SW480 (cell line): ENCODE measurements at places on chromosomes 5 and 9.
A peak's percentile ranks its signal among the peaks of the same experiment; 100 is the strongest.

GRCh38 chr5:92508271-92508670 is 1072.7 kb downstream of the NR2F1-AS1 start:
- DNase-seq: no peak

DNA sequence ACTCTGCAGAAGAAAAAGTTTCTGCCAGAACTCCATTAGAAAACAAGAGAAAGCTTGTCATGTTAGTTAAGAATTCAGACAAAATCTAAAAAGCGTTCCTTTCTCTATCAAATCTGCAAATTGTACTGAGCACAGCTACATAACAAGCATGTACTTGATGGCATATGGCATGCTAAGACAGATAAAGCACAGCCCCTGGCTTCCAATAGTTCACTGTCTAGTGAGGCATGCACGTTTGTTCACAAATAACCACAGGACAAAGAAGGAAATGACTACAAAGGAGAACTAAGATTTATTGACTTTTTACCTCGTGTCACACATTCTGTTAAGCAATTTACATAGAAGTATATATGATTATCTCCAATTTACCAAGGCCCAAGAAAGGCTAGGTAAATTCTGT is 518.2 kb upstream of the TLE4 start:
- no peak for DNase-seq

DNA sequence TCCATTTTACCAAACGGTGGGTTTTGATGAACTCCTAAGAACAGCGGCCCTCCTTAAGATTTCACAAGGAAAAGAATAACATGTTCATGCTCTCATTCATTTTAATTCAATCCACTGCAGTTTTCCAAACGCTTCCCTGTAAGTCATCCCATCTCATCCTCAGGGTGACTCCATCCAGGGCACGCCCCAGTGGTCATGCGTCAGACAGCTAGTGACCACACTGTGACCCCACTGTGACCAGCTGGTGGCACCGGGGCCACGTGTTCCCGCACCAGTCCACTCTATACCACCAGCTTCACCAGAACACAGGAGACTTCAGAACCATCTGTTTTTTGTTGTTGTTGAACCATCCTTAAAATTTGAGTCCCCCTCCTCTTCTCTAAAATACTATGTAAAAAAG is 14.3 kb downstream of the ATPSCKMT start:
- no peak for DNase-seq

DNA sequence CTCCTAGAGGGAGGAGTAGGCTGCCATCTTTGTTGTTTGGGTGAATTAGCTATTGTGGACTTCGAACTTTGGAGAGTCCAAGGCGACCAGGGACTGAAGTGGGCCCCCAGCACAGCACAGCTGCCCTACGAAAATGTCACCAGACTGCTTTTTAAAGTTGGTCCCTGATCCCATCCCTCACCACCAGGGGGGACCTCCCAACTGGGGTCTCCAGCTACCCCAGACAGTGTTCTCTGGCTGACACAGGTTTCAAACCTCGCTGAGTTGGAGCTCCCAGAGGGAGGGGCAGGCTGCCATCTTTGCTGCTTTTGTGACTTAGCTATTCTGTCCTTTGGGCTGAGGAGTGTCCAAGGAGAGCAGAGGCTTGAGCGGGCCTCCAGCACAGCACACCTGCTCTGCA is 45.7 kb upstream of the ADRB2 start:
- DNase-seq: no peak

- DNase-seq: no peak
Observed at GRCh38 chr5:51990241-51990640, 607.0 kb downstream of the ISL1 start.

DNA sequence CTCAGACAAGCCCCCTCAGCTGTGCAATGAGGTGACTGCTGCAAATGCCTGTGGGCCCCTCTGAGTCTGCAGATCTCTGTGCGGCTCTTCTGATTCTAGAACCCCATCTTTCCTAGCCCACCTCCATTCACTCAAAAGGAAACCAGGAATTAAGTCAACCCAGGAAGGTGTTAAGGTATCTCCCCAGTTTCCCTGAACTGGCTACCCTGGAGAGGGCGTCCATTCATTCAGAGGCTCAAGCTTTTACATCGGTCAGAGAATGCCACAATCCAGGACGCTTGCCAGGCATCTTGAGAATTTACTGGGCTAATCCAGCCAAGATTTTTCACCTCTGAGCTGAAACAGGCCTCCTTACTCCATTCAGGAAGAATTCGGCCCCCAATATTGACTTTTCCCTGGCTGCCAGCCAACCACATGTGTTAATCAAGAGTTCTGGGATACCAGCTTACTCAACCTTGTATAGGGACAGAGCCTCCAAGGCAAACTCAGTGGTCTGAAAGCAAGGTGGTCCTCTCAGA is 889 bp upstream of the ADAMTS12 start:
- no peak for DNase-seq

GRCh38 chr5:94558028-94558427 is 60.4 kb downstream of the KIAA0825 start:
- DNase-seq: no peak

DNA sequence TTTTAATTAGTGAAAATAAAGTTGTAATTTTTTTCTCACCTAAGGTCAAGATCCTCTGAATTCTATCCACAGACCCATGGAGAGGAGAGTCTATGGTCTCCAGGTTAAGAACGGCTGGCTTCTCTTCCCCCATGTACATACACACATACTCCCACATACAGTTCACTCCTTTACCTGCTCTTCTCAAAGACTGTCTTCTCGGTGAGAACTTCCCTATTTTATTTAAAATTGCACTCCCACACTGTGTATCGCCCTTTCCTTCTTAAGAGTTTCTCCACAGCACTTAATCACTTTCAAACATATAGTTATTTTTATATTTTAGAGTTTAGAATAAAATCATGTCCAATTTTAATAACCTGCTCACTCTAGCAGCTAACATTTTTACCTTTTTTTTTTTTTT is 3.6 kb upstream of the JADE2 start:
- DNase-seq: no peak

DNA sequence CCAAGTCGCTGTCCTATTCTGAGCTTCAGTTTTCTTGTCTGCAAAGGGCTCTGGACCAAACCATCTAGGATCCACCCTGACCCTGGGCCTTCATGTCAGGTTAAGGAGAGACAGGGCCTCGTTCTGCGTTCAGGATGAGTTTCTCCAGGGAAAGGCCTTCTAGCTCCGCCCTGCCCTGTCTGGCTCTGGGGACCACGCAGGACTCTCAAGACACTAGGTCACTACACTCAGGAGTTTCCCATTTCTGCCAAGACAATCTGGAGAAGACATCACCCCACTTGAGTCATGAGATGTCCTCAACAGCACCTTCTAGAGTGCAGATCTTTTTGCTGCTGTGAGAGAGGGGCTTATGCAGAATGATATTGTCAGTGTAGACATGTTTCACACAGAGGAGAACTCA is 53.2 kb upstream of the KCNMB1 start:
- no peak for DNase-seq

GRCh38 chr5:51664491-51665250 is 281.4 kb downstream of the ISL1 start:
- DNase-seq: no peak

DNA sequence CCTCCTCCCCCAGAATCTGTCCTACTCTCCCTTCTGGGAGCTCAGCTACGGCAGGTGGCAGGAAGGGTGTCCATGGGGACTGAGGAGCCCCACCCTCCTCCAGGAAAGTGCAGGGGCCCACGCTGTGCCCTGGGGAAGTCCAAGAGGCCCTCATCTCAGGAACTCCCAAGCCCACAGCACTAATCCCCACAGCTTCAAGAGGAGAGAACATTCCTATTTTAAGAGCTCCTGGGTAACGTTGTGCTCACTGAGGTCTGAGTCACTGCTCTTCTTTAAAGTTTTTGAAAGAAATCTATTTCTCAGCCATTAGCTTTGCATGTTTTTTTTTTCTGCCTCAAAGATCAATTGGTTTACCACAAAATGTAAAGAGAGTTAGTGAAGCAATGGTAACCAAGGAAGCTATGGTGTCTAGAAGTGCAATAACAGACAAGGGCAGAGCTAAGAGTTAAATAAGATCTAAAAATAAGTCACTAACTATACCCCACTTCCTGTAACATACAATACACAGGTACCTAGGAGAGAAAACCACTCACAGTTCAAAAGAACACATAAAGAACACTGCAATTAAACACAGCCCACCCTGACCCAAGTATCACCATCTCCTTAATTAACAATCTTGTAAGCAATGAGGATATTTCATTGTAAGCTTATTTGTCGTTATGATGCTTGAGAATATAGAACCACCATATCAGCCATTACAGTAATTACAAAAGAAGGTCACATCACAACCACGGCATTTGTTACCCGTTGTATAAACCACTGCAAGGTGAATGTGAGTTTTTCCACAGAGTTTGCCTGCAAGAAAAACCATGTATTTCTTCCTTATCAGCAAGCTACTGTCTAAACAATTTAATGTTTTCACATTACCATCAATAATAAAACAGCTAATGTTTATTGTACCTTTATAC is 382.3 kb upstream of the SLC30A5 start:
- no peak for DNase-seq

DNA sequence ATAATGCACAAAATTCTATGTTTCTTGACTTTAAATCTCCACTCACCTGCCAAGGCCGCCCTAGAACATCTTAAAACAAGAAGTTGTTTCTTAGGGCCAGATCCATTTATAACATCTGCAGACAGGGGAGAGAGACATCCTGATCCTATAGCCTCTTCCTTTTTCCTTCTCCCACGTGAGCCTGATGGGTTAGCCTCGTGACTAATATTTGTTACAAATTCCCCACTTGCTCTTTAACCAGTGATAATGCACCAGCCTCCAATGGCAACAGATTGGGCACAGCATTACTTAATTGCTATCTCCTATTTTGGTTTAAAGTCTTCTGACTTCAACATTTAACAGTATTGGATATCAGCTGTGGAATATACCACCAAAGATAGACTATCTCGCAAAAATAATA is 196.5 kb downstream of the GADD45G start:
- DNase-seq: no peak

- no peak for DNase-seq
Observed at GRCh38 chr5:132461569-132462070, 29.0 kb downstream of the IRF1 start.

DNA sequence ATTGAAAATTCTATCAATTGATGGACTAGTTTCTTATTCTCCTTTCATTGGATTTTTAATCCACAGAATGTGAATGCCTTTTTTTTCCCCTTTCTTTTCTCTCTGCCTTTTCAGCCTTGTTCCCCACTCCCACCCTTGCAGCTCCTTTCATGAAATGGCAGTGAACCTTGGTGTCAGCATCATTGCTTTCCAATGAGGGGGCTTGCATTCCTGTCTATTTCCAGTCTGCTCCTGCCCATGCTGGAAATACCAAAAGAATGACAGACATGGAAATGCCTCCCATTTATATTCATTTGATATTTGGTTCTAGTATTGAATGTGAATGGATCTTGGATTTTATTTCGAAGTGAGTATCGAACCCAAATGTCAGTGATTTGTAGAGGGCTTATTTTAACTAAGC is 162.7 kb upstream of the SGCD start:
- no peak for DNase-seq

- no peak for DNase-seq
Observed at GRCh38 chr5:148336704-148337435, 1.5 kb downstream of the SPINK9 start.

DNA sequence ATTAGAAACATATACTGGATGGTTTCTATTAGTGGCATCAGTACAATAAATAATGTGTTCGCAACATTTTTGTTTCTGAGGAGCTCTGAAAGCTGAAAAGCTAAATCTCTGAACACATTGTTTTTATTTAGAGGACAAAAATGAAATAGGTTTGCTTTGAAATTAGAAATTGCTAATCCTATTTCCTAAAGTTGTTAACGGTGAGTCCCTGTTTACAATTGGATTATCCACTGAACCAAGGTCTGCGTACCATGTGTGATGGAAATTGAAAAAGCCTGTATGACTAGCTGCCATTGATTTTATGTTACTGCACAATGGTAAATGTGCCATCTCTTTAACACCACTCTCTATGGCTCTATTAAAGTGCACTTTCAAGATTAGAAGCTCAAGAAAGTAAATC is 297.7 kb upstream of the NUDT12 start:
- no peak for DNase-seq

DNA sequence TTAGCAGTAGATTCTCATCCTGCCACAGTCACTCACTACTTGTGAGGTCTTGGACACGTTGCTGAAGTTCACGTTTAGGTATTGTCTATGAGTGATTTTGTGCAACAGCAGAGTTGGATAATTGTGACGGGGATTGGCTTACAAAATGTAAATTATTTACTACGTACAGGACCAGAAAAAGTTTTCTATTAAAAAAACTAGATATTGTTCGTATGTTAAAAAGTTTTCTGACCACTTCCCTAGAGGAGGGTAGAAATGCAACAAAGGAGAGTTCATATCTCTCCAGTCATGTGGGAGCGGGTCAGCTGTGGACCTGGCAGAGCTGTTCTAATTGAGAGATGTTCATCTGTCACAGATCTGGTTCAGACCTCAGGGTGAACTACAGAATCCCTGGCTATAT is 976.1 kb upstream of the NUDT12 start:
- no peak for DNase-seq

DNA sequence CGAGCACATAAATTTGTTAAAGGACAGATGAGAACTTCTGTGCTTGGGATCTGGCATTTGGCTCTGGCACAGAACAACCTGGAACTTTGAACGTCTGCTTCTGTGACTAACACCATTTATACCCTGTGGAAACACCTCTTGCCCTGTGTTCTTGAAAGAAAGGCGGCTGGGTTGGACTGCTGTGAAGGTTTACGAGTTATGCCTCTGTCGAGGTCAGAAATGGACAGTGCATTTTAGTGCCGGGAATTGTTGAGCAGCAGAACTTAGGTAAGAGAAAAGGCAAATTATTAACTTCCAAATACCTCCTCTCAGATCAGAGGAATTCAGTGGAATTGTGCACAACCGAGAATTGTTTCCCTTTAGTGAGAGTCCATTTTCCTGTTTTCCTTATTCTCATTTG is 14.1 kb upstream of the INIP start:
- no peak for DNase-seq

GRCh38 chr5:135738564-135738875 is 95.9 kb upstream of the SLC25A48 start:
- DNase-seq: no peak

DNA sequence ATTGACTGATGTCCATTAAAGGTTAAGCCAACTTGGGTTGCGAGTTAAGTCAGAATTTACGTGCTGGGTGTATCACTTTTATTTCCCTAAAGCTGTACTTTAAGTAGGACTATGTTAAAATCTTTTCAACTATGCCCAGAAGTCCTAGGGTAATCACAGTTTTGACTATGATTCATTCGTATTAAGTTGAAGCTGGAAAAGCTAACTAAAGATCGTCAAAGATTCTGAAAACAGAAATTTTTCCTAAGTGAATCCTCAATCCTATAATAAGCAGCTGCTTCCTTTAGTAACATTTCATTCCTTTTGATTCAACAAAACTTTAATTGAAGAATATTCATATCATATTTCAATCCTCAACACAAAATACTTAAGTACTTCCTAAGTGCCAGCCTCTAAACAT is 460.4 kb downstream of the ACTL7B start:
- DNase-seq: no peak

- DNase-seq: no peak
Observed at GRCh38 chr9:138047469-138048040, 170.0 kb downstream of the CACNA1B start.

DNA sequence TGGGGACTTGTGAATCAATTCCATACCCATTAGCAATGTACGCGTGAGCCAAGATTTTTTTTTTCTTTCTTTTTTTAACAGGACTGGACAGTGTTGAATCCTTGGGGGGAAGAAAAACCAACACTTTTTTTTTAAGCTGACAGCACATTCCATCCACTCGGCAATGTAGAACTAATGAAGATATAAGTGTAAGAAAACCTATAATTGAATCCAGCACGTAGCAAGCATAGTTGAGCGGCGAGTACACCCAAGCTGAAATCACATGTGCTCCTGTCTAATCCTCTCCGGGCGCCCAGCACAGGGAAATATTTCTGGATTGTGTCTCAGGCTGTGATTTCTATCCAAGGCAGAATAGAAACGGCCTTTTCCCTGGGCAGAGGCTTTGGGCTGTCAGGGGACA is 118.2 kb downstream of the BOD1 start:
- peak; percentile 46 for DNase-seq
